AG10803 (cell line): ENCODE measurements at places on chromosomes 2 and 18.
A peak's percentile ranks its signal among the peaks of the same experiment; 100 is the strongest.

GRCh38 chr18:61169386-61169785, 163.8 kb upstream of the CDH20 start:
- DNase-seq, result no peak

DNA sequence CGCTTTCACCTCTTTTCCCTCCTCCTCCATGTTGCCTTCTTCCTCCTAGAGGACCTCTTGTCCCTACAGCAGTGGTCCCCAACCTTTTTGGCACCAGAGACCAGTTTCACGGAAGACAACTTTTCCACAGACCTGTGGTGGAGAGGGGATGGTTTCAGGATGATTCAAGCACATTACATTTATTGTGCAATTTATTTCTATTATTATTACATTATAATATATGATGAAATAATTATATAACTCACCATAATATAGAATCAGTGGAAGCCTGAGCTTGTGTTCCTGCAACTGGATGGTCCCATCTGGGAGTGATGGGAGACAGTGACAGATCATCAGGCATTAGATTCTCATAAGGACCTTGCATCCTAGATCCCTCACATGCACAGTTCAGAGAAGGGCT, 152.2 kb upstream of the NCKAP5 start:
- DNase-seq, result no peak

DNA sequence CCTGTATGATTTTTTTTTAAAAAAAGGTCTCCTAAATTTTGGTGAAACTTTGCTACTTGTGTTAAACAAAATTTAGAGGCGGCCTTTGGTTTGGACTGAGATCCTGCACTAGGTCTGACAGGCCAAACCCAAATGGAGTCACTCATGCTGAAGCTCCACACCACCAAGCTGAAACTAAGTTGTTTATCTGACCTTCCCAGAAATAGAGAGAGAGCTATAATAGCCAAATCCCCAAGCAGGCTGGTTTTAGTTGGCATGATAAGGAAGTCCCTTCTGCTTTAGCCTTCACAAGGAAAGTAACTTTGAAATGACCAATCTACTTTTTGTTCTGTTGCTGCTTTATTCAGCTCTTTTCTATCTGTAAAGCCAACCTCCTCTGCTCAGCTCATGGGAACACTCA, 17.1 kb upstream of the THUMPD2 start:
- no peak for DNase-seq

GRCh38 chr2:64812285-64812684, 158.6 kb upstream of the SERTAD2 start:
- DNase-seq, result no peak

GRCh38 chr2:30048636-30049175, 98.1 kb upstream of the YPEL5 start:
- peak; percentile 29 for DNase-seq

DNA sequence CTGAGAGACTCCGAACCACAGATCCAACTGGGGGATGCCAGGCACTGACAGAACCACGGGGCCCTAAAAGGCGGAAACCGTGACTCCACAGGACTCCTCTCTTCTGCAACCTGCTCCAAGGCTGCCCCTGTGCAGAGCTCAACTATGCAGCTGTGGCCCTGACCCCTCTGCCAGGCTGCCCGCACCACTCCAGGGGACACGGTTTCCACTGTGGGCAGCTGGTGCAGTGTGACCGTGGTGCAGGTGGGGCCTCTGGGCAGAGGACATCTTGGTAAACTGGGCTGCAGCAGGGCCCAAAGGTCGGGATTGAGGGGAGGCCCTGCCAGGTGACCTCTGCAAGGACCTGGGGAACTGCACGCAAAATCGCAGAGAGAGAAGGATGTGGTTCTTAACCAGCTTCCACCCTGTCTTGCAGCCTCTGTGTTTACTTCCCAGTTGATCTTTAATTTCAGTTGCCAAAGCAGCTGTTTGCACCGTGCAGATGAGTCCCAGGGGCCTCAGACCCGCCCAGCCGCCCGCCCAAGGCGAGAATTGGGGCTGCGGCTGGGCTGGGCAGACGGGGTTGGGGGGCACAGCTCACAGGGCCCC, 104.6 kb upstream of the CTDP1 start:
- no peak for DNase-seq

DNA sequence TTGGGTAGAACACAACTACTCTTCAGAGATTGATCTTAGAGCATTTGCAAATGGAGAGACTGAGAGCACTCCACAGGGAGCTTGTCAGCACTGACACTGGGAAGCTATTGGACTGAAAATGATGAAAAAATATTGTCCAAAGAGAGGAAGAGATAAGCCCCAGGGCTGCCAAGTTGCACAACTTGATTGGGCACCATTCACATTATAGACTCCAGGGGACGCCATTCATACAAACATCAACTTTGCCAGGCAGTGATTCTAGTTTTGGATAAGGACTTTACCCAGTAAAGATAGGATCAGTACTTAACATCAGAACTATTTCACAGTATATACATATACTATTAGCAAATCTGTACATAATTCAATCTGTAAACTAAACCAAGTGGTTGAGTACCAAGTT, 79.6 kb upstream of the MYCN start:
- DNase-seq, result no peak

- no peak for DNase-seq
These were observed 6.7 kb downstream of the ORC4 start for GRCh38 chr2:148013876-148014275.

- peak; percentile 13 for DNase-seq
These were observed 14.2 kb downstream of the TNFRSF11A start for GRCh38 chr18:62339106-62339988.

DNA sequence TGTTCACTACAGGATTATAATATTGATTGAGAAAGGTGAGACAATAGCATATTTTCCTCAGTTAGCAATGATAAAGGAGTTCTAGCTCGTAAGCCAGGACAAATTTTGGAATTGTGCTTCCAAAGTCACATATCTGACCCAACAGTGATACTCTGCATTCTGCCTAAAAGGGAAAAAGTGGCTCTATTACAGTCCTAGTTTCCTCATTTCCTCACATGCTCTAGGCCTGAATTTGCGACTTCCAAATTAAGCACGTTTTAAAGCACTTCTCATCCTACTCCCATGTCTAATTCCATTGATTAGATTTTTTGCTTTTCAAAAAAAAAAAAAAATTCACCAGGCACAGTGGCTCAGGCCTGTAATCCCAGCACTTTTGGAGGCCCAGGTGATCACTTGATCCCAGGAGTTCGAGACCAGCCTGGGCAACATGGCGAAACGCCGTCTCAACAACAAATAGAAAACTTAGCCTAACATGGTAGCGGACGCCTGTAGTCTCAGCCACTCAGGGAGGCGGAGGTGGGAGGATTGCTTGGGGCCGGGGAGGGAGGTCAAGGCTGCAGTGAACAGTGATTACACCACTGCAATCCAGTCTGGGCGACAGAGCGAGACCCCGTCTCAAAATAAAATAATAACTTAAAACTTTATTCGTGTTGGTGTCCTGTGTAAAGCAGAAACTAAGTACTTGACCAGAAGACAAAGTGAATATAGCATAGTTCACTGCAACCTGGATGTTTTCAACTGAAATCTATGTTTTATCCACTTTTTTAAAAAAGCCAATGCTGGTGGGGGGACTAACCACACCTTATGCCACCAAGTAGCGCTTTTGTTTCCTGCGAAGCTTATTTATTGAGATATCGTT, 1.5 kb downstream of the ESCO1 start:
- DNase-seq, result no peak

DNA sequence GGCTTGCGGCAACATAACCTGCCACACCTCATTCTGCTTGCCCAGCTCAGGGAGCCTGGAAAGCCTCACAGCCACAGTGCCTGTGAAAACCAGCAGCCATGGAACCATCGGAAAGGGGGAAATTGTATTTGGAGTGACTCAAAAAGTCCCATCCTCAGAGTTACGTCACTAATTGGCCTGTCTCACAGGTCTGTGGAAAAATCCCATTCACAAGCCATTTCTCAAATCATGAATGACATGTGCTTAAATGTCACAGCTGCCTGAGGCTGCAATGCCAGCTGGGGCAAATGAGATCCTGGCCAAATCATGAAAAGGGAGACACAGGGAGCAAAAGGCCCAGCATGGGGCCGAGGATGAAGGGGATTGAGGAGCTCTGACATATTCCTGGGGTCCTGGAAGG, 486.9 kb upstream of the RAB6C start:
- DNase-seq, result no peak

GRCh38 chr2:58762176-58762781, 521.2 kb upstream of the FANCL start:
- peak; percentile 68 for DNase-seq

- no peak for DNase-seq
These were observed 91.8 kb downstream of the TGIF1 start for GRCh38 chr18:3541549-3542386.

DNA sequence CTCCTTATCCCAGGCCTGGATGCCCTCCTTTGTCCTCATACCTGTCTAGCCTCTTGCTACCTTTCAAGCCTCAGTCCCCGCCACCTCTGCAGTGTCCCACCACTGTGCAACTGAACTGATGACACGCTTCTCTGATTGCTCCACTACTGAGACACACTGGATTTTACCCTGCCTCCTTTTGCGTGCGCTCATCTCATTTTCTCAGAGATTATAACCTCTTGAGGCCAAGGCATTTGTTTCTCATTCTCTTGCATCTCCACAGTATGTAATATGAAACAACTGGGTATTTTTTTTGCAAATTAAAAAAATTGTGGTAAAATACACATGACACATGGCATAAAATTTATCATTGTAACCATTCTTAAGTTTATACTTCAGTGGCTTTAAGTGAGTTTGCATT, 95.4 kb downstream of the PRKCE start:
- DNase-seq, result peak; percentile 83

GRCh38 chr2:221025398-221025797, 546.7 kb downstream of the EPHA4 start:
- no peak for DNase-seq

- DNase-seq, result no peak
These were observed 4.6 kb downstream of the DYSF start for GRCh38 chr2:71457923-71458322.

- DNase-seq, result no peak
These were observed 70.1 kb downstream of the ONECUT2 start for GRCh38 chr18:57505231-57505630.

DNA sequence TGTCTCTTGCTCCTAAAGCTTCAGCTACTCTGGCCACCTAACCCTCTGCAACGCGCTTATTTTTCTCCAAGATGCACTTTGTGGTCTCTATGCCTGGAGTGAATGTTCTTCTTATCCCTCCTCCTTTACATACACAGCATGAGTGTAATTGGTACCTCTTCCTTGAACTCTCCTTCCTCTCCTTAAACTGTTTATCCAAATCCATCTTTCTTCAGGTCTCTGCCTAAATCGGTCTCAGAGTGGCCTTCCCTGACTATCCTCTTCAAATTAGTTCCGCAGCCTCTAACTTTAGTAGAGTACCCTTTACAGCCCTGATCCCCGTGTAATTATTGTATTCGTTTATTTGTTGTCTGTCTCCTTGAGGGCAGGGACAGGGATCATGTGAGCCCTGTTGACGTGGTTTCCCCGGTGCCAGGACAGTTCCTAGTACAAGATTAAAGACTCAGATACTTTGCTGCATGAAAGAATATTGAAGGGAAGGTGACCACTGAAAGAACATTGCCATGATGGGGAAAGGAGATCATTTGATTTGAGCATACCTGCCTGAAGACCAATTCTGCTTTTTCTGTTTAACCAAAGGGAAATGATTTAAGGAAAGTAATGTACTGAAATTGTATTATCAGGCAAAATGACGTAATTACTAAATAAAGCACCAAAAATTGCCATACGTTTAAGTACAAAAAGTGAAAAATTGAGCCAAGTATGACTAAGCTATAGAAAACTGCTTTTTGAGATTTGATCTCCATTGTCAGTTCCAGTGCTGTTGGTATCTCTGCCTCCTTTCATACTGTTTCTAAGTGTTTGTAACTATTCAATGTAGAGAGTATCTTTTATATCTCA, 1.2 kb downstream of the CNOT9 start:
- peak; percentile 39 for DNase-seq

- DNase-seq, result peak; percentile 76
These were observed 606.4 kb downstream of the RNF144A start for GRCh38 chr2:7523481-7524120.

DNA sequence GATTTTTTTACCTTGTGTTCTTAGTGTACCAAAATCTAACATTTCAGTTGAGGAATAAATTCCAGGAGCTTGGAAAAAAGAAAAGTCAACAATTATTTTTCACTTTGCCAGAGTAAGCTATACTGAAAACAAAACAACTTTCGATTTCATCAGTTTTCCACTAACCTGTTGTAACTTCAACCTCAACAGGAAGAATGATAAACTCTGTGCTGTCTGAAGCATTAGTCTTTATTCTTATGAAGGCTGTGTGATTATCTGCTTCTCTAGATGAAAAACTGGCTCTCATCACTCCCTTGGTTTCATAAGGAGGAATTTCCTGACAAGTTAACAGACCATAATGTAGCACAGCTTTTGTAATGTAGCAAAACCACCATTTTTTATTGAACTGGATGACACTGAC, 121.2 kb downstream of the ZAP70 start:
- DNase-seq, result peak; percentile 4

DNA sequence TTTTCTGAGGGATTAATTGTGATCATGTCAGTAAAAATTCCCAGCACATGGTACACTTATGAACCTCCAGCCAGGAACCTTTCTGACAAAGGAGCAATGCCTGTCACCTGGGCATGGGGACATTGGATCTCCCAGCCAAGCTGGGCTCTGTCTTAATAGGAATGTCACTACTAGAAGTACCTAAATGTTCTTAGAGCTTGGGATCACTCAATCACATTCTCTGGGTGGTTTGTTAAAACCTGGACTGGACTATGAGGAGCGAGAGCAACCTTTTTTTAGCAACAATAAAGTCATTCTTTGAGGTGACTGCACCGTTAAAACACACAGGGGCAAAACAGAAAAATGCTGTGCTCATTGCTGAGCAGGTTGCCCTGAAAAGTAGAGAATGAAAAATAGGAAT, 6.4 kb upstream of the PPP1CB start:
- no peak for DNase-seq
